Activated CD4-positive, alpha-beta memory T cell treated with anti-CD3 and anti-CD28 coated beads, Interleukin-2, amount 10 ng/mL, durations not matched to agents 7 days and 5 days (primary cell): ENCODE measurements at places on chromosomes 5 and 9. TPM values are rescaled to one million over a fixed set of nuclear protein-coding genes. Genes with fewer than 3 reads are reported as not detected.

SMIM33 gene
- total RNA-seq, result 2.0 TPM

LCN1 gene
- total RNA-seq, result not detected

RNF224 gene
- total RNA-seq, result not detected

CCNB1 gene
- 175 TPM for total RNA-seq

GPR150 gene
- total RNA-seq, result 1.7 TPM

GRCh38 chr9:106487266-106487665, 375.7 kb upstream of the ZNF462 start:
- no peak overlapping the region for H3K27ac ChIP-seq
- H3K4me1 ChIP-seq, result no peaks in the 10 kb centered on the region
- DNase-seq, result no peak
- H3K36me3 ChIP-seq, result no peaks in the 10 kb centered on the region
- H3K4me3 ChIP-seq, result no peak overlapping the region
- no peaks in the 10 kb centered on the region for H3K27me3 ChIP-seq

- no peak for DNase-seq
- no peak overlapping the region for H3K27ac ChIP-seq
- no peaks in the 10 kb centered on the region for H3K4me1 ChIP-seq
- H3K27me3 ChIP-seq, result peaks cover 5% of the 10 kb centered on the region
- no peak overlapping the region for H3K4me3 ChIP-seq
- no peaks in the 10 kb centered on the region for H3K36me3 ChIP-seq
Measured at GRCh38 chr9:95411054-95411892, 93.8 kb upstream of the FANCC start.

- H3K4me1 ChIP-seq, result no peaks in the 10 kb centered on the region
- no peak for DNase-seq
- H3K27ac ChIP-seq, result no peak overlapping the region
- H3K4me3 ChIP-seq, result no peak overlapping the region
Measured at GRCh38 chr5:1437226-1437829, 7.9 kb downstream of the SLC6A3 start.

- H3K4me1 ChIP-seq, result peaks cover 38% of the 10 kb centered on the region
- DNase-seq, result peak; percentile 68
- H3K4me3 ChIP-seq, result no peak overlapping the region
- no peaks in the 10 kb centered on the region for H3K27me3 ChIP-seq
- H3K36me3 ChIP-seq, result peaks cover 15% of the 10 kb centered on the region
Measured at GRCh38 chr5:138035605-138036537, 3.0 kb upstream of the FAM13B start.

DNA sequence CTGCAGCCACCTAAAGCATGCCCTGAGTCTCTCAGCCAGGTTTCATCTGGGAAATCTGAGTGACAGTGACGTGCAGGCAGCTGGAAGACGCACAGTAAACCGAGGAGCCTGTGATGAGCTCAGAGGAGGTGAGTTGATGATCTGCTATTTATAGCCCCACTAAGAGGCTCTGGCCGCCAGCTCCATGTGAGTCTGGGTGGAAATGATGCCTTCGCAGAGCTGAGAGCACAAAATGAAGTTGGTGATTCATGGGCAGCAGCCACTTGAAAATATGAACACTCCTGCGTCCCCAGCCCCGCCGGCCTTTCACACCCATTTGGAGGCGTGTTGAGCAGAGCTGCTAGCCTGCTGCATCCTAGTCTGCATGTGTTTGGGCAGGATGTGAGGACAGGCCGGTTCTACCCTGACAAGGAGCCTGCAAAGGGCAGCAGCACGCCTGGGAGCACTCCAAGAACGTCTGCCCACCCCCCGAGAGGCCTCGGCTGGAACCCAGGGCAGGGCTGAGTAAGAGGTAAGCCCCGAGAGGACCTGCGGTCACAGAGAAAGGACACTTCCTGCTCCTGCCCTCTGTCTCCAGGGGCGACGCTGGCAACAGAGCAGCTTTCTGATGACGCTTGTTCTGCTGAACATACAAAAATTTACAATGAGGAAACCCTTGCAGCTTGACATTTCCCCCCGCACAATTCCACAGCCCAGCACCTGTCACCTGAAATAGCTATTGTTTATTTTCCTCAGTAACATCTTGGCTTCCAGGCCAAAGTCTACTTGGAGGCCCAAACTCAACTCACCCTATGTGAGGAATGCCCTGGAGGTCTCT, 25.1 kb upstream of the CDKN2AIPNL start:
- no peaks in the 10 kb centered on the region for H3K36me3 ChIP-seq
- H3K4me3 ChIP-seq, result no peak overlapping the region
- peak overlapping the region; percentile 65 for H3K27ac ChIP-seq
- peak; percentile 73 for DNase-seq

DNA sequence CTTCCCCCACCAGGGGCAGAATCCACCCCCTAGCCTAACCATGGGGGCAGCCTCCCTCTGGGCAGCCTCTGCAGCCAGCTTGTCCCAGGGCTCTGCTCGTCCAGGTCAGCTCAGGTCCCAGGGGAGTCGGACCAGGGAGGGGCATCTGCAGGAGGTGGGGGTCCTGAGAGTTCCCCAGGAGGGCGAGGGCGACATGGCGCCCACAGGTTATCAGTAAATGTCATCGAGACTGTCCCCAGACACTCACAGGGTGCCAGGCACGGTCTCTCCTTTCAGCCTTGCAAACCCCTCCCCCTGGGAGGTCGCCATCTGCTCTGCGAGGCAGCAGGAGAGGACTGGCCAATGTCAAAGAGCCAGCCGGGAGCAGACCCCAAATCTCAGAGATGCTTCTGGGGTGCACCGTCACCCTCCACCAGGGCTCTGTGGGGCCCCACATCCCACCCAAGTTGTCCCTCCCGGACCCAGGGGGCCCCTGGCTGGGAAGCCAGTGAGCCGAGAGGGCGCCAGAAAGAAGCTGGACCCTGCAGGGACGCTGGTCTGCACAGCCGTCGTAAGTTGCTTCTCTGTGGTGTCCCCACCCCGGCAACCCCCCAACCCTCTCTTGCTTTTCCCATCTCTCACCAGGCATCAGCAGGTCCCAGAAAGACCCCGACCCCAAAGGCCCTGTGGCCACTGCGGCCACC, 69.3 kb downstream of the NTNG2 start:
- peaks cover 6% of the 10 kb centered on the region for H3K27me3 ChIP-seq
- H3K36me3 ChIP-seq, result no peaks in the 10 kb centered on the region
- H3K4me3 ChIP-seq, result no peak overlapping the region
- no peak overlapping the region for H3K27ac ChIP-seq
- DNase-seq, result no peak

DNA sequence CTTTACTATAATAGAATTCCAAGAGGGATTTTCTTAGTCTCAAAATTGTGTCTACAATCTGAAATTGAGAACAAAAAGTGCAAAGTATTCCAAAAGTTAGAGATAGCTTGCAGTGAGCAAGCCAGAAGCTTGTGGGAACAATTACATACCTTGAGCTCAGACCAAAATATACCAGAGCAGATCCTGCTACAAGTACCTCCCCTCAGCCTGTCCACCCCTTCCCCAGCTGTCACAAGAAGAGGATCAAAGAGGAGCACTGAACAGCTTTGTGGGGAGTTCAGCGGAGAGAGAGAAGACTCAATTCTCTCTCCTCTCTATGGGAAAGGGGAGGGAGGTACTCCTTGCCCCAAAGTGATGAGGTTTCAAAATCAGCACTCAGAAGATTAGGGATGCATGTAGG, 869.2 kb upstream of the DMAC1 start:
- H3K4me1 ChIP-seq, result no peaks in the 10 kb centered on the region
- no peak for DNase-seq
- no peaks in the 10 kb centered on the region for H3K27me3 ChIP-seq
- H3K27ac ChIP-seq, result no peak overlapping the region
- H3K36me3 ChIP-seq, result no peaks in the 10 kb centered on the region

GRCh38 chr5:57513785-57514184, 31.2 kb upstream of the ACTBL2 start:
- H3K4me1 ChIP-seq, result no peaks in the 10 kb centered on the region
- no peaks in the 10 kb centered on the region for H3K36me3 ChIP-seq
- H3K27me3 ChIP-seq, result peaks cover 16% of the 10 kb centered on the region

- H3K4me3 ChIP-seq, result no peak overlapping the region
- no peaks in the 10 kb centered on the region for H3K36me3 ChIP-seq
- DNase-seq, result no peak
- H3K27me3 ChIP-seq, result no peaks in the 10 kb centered on the region
- H3K4me1 ChIP-seq, result no peaks in the 10 kb centered on the region
Measured at GRCh38 chr5:111901296-111901695, 144.3 kb upstream of the NREP start.

GRCh38 chr5:24225051-24225450, 419.7 kb downstream of the CDH10 start:
- no peaks in the 10 kb centered on the region for H3K36me3 ChIP-seq
- no peaks in the 10 kb centered on the region for H3K27me3 ChIP-seq
- no peak for DNase-seq
- no peaks in the 10 kb centered on the region for H3K4me1 ChIP-seq

- no peaks in the 10 kb centered on the region for H3K27me3 ChIP-seq
- peaks cover 12% of the 10 kb centered on the region for H3K4me1 ChIP-seq
- H3K4me3 ChIP-seq, result no peak overlapping the region
- H3K36me3 ChIP-seq, result peaks cover 8% of the 10 kb centered on the region
Measured at GRCh38 chr5:143576711-143577484, 173.4 kb upstream of the NR3C1 start.

- H3K27ac ChIP-seq, result peak within 1 kb of the TSS; percentile 86
- H3K36me3 ChIP-seq, result no peaks in the 10 kb centered on the region
- H3K4me3 ChIP-seq, result peak within 1 kb of the TSS; percentile 98
- peaks cover 23% of the 10 kb centered on the region for H3K4me1 ChIP-seq
- H3K27me3 ChIP-seq, result peaks cover 36% of the 10 kb centered on the region
Measured at GRCh38 chr5:79513704-79514390, at the start of gene HOMER1. TSS of gene HOMER1 (minus strand) at chr5:79514134. CDS start at chr5:79512774, 1,360 bp downstream.

DNA sequence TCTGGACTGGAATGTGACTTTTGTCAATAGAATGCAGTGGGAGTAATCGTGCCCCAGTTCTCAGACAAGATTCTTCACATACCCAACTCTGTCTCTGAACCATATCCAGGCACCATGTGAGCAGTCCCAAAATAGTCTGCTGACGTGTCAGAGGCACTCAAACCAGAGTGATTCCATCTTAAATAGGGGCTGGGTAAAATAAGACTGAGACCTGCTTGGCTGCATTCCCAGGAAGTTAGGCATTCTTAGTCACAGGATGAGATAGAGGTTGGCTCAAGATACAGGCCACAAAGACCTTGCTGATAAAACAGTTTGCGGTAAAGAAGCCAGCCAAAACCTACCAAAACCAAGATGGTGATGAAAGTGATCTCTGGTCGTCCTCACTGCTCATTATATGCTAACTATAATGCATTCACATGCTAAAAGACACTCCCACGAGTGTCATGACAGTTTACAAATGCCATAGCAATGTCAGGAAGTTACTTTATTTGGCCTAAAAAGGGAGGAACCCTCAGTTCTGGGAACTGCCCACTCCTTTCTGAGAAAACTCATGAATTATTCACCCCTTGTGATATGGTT, 16.9 kb upstream of the PLCXD3 start:
- no peaks in the 10 kb centered on the region for H3K36me3 ChIP-seq
- no peak overlapping the region for H3K4me3 ChIP-seq
- no peaks in the 10 kb centered on the region for H3K4me1 ChIP-seq
- H3K27ac ChIP-seq, result no peak overlapping the region
- no peaks in the 10 kb centered on the region for H3K27me3 ChIP-seq
